ENCODE measurements at places on chromosomes 5 and 9.

GRCh38 chr5:98839469-98840383 lies 66.3 kb downstream of the RGMB start:
- no peak for DNase-seq

DNA sequence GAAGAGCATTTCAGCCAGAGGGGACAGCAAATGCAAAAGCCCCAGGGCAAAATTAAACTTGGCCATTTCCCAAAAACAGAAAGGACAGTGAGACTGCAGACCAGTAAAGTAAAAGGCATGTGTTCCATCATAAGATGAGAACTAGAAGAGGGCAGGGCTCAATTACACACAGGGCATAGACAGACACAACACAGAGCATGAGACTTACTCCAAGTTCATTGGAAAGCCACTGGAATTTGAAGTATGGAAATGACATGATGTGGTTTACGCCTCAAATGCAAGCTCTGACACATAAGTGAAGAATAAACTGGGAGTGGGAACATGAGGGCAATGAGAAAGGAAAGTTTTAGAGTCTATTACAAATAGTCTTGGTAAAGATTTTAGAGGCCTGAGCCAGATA lies 446.6 kb upstream of the GRIA1 start:
- no peak for DNase-seq

GRCh38 chr5:75058986-75059535 lies 6.7 kb upstream of the GCNT4 start:
- no peak for DNase-seq

- DNase-seq: no peak
These were observed 37.1 kb upstream of the FAM169A start for GRCh38 chr5:74903165-74903787.

GRCh38 chr9:7760014-7760415 lies 39.6 kb downstream of the DMAC1 start:
- DNase-seq: no peak

GRCh38 chr5:33892620-33893137 lies 889 bp upstream of the ADAMTS12 start:
- DNase-seq: no peak

DNA sequence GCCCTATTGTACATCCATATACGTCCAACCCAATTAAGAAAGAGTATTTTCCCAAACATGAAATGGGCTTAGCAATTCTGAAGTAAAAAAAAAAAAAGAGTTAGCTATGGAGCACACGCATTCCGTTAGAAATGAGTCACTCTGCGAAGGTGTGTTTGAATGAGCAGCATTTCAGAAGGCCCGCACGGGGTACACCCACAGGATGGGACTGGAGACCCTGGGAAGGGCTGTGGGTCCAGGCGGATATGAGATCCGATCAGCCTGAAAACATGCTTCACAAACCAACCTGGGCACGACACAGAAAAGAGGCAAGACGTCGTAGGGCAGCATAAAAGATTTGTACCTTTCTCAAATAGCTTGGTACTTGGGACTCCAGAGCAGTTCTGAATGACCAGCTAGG lies 173.9 kb upstream of the KLF9 start:
- DNase-seq: no peak

- no peak for DNase-seq
These were observed 417.0 kb downstream of the TMEM161B start for GRCh38 chr5:87851603-87852002.

GRCh38 chr5:127409246-127409917 lies 108.1 kb upstream of the PRRC1 start:
- DNase-seq: no peak

DNA sequence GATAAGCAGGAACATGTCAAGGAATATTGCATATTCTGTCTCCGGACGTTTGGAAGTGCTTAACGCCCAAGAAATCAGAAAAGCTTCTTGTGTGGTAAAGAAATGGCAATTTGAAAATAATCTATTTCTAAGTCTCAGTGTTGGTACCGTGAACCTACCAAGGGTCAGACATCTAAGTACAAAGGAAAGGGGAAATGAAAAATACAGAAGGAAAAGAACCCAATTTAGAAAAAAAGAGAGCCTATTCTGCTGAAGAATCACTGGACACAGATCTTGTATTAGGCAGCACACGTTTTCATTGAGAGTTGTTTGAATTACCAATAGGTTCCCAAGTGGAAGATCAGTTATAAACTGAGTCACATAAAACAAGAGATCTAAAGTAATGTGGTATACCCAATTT lies 46.9 kb upstream of the CEP78 start:
- no peak for DNase-seq

DNA sequence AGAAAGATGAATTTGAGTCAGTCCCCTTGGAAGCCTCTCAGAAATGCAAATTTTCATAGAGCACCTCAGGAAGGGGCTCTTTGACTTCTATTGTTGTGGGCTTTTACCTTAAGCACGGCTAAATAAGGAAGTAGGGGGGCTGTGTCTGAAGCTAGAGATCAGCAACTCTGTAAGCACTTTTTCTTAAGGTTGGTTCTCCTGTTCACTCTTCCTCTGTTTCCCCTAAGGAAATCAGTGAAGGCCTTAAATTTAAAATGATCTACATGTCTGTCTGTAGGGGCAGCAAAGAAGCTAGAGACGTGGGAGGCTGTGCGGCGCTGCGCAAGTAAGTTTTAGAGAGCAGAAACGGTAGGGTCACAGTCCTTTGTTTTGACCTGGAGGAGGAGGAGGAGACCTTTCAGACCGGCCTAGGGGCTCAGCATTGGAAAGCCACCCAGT lies 1.2 kb upstream of the CDC14B start:
- DNase-seq: no peak

Data from effector CD4-positive, alpha-beta T cell (primary cell).